Psoas muscle (tissue), 8 donors: ENCODE measurements at places on chromosomes 12 and 14.

GRCh38 chr12:126469211-126469610, 1404.0 kb downstream of the AACS start:
- DNase-seq, result no peak

GRCh38 chr14:102988054-102988453, 65.6 kb downstream of the AMN start:
- no peak for DNase-seq

GRCh38 chr12:68406134-68406576, 74.0 kb upstream of the MDM1 start:
- peak; percentile 97 for DNase-seq

GRCh38 chr12:119910586-119910985, 33.5 kb upstream of the CIT start:
- DNase-seq, result no peak

DNA sequence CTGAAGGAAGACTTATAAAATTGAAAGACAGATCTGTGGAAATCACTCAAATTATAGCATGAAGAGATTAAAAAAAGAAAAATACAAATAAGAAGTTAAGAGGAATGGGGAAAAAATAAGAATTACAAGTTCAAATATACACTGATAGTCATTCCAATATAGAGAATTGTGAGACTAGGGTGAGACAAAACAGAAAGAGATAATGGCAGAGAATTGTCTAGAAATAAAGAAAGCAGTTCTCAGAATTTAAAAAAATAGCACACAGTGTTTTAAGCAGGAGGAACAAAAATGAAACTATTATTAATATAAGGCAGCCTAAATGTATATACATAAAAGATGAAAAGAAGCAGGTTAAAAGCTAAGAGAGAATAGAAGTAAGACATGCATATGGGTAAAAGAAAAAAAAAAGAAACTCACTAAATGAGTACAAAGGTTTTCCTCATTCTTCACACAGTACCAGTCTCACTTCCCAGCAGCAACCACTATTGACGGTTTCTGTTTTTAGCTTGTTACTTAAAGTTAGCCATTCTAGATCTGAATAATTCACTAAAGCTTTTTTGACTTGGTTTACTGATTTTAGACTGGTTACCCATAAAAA, 31.1 kb downstream of the SLC38A4 start:
- no peak for DNase-seq

DNA sequence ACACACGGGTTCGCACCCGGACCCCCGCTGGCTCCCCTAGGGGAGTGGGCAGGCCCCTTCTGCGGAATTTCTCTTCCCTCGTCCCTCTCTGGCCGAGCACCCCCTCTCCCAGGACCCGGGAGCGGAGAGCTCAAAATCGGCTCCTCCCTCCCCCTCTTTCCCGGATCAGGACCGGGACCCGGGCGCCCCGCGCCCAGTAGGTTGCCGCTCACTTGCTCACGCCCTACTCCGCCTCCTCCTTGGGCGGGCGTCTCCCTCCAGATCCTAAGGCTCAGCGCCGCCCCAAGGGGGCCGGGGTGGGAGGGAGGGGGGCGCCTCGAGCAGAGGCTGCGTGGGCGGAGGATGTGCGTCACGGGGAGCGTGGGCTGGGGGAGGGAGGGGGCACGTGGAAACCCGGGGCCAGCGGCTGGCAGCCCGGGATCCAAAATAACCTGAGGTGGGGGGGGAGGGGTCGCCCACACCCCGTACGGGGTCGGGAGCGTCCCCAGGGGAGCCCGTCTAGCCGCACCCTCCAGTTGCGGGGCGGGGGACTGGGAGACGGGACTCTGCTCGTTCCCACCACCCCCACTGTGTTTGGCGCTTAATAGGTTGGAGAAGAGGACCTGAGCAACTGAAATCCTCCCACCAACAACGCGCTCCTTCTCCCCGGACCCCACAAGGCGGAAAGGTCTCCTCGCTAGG, 1.8 kb upstream of the NAB2 start:
- DNase-seq, result peak; percentile 95

GRCh38 chr12:103751600-103751999, 89.4 kb downstream of the NT5DC3 start:
- no peak for DNase-seq

- no peak for DNase-seq
Measured at GRCh38 chr12:93482721-93483120, 15.4 kb downstream of the MRPL42 start.

DNA sequence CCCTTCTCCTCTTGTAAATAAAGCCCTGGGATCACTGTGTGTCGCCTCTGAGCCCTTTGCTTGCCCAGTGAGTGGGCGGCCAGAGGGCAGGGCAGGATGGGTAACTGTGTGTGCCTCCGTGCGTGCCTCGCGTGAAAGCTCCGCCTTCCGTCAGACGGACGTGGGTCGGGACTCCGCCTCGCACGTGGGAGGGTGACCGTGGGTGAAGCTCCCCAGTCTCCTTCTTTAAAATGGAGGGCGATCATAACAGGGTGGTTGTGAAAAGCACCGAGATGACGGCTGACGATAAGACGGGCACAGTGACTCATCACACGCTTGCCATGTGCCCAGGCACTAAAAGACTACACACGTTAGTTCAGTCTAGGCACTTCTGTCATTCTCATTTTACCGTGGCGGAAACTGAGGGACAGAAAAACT, 9.2 kb downstream of the PHB2 start:
- DNase-seq, result peak; percentile 86

DNA sequence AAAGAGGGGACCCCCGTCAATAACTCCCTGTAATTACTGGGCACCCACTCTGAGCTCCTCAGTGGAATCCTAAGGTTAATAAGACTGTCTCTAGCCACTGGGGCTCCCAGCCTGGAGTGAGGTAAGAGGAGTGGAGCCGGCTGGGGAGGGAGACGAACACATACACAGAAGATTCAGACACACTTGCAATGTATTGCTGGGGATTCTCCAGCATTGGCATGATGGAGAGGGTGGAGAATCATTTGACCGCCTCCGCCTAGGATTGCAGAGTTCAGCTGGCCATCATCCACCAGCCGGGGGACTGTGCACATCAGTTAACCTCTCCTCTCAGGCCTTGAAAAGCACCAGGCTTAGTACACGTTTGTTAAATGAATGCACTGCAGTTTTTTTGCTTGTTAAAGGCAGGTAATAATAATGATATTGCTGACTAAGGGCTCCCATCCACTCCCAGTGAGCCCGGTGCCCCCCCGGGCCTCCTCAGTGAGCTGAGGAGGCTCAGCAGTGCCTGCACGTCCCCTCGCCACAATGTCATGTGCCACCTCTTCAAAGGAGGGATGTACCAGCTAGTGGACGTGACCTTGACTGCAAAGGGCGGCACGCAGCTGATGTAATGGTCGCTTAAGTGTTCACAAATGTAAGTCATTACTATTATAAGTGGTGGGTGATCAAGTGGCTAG, 20.3 kb upstream of the FAIM2 start:
- peak; percentile 55 for DNase-seq

DNA sequence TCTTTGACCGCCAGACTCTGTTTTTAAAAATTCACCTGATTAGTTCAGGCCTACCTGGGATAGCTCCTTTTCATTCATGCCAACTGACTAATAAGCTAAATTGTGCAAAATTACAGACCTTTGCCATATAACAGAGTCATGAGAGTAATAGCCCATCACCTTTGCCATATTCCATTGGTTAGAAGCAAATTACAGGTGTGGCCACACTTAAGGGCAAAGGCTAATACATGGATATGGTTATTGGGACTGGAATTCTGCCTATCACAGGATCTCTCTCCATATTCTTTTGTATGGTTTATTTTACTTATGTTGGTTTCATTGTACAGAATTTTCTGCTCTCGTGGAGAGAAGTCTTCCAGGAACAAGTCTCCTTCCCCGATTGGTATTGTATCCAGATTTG, 115.2 kb downstream of the EGLN3 start:
- DNase-seq, result no peak
